H54 (cell line): ENCODE measurements at places on chromosomes 7 and 10.
A peak's percentile ranks its signal among the peaks of the same experiment; 100 is the strongest.

DNA sequence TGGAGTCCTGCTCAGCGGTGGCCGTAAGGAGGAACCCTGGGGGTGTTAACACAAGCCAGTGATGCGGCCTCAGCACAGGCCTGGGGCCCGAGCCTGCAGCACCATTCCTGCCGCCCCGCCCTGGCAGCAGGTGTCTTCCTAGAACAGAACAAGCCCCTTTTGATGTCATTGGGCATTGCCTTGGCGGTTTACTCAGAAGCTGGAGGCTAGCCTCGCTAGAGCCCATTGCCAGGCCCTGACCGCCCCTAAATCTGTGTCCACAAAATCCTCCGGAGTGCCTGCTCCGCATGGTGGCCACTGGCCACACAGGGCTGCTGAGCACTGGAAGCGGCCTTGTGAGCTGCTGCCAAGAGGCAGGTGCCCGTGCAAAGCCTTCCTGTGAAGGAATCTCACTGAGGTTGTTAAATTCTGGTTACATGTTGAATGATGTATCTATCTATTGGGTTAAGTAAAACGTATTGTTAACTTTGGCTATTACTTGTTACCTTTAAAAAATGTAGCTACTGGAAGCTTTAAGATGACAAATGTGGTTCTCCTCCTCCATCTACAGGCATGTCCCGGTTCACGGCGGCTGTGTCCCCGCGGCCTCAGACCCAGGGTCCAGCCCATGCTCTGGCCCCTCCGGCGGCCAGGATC is 1.2 kb upstream of the INPP5A start:
- DNase-seq, result no peak

GRCh38 chr10:100728928-100729861 is 16.2 kb upstream of the PAX2 start:
- peak; percentile 89 for DNase-seq

GRCh38 chr7:117061751-117062150 is 108.5 kb downstream of the ST7 start:
- no peak for DNase-seq

DNA sequence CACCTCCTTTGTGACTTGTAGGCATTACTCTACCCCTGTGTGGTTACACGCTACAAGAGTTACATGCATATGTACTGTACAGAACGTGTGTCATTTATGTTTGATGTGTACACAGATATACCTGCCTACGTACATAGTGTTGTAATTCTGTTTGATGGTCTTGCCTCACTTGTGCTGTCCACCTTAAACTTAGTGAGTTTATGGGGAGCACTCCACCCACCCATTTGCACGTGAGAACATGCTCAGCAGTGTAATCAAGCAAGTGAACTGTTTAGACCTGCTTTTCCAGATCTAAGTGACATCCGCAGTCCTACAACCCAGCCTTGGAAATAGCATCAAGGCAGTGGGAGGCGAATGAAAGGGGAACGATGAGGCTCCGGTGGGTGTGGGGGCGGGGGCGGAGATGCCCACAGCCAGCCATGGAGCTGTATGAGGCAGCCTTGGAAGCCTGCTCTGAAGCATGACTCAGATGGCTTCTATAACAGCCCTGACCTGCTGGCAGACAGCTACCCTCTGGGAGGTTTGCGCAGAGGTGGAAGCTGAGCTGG is 52.1 kb downstream of the SUFU start:
- DNase-seq, result peak; percentile 59

GRCh38 chr7:87624628-87625027 is 3.6 kb upstream of the RUNDC3B start:
- DNase-seq, result no peak

- no peak for DNase-seq
These were observed at the start of gene ZNF804B for GRCh38 chr7:88759230-88760135. TSS of gene ZNF804B (plus strand) at chr7:88759700. CDS start at chr7:88759977, 277 bp downstream.

DNA sequence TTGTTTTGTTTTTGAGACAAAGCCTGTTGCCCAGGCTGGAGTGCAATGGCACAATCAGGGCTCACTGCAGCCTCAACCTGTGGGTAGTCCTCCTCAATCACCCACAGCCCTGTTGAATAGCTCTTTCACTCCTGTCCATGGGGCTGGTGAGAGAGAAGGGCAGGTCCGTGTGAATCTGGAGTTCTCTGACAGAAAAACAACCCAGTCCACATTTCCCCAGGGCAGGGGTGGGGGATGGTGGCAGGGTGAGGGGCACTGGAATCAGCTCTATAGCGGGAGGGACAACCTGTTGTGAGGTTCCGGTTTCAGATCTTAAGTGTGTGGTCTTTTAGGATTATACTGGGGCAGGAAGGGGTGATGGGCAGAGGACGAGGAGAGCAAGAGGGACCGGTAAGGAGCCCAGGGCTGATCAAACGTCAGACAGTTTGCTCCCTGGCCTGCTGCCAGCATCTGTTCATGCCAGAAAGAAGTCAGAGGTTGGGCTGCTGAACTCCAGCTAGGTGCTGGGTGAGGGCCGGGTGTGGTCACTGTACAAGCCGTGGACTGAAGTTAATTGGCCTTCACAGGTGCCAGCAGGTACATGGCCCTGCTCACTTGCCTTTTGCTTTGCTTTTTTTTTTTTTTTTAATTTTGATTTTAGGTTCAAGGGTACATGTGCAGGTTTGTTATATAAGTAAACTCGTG is 33.2 kb upstream of the MKRN1 start:
- no peak for DNase-seq

GRCh38 chr10:14543046-14543903 is 212.6 kb upstream of the FRMD4A start:
- DNase-seq, result no peak

GRCh38 chr7:7639847-7640220 is 718 bp upstream of the UMAD1 start:
- no peak for DNase-seq
